A549 treated with GW870086 at 1 μM for 4 hours (cell line): ENCODE measurements at places on chromosomes 4 and X. TPM values are rescaled to one million over a fixed set of nuclear protein-coding genes. Genes with fewer than 3 reads are reported as not detected.

Gene TSC22D3
- 119 to 150 TPM (median 136 TPM) in 5 replicates for total RNA-seq

Gene PNMA6F
- total RNA-seq, result not detected in 5 replicates

Gene HMX1
- 0.09 to 0.43 TPM (median 0.18 TPM) in 4 of 5 replicates, not detected in the other for total RNA-seq

Gene CD38
- total RNA-seq, result 10.7 to 16.7 TPM (median 13.9 TPM) in 5 replicates
